ENCODE measurements at places on chromosomes 16 and 17.

GRCh38 chr16:19527161-19527560 is 3.4 kb downstream of the CCP110 start:
- no peak for DNase-seq

- DNase-seq = no peak
Measured at GRCh38 chr16:64919929-64920607, 201.8 kb downstream of the CDH11 start.

GRCh38 chr17:8563024-8563776 is 67.3 kb downstream of the MYH10 start:
- no peak for DNase-seq

DNA sequence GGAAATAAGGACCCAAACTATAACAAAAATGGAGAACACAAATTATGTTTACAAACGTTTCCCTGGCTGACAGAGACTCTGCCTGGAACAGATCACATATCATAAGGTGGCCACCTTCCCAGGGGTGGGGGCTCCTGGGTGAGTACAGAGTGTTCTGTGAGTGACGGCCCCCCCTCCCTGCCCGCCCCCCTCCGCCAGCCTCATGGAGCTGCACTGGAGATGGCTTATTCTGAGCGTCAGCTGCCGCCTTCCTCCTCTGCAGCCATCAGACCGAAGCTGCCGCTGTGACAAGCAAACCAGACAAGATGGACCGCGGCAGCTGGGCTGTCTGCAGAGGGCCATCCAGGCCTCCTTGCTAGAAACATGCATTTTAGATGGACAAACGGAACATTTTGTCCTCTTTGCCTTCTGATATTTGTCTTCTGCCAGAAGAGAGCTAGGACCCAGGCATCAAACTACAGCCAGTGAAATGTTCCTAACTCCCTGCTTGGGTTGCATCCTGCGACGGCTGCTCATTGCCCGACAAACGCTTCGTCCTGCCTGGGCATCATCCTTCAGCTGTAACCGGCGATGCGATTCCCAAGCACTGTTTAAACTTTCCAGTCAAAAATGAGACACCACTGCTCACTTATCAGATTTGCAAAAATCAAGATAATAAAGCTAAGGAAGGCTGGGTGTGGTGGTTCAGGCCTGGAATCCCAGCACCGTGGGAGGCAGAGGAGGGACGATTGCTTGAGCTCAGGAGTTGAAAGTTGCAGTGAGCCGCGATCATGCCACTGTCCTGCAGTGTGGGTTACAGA is 15.3 kb upstream of the RPTOR start:
- DNase-seq = no peak

GRCh38 chr17:32315171-32315570 is 26.8 kb downstream of the C17orf75 start:
- no peak for DNase-seq

GRCh38 chr16:20781697-20782096 is 17.9 kb downstream of the ACSM3 start:
- no peak for DNase-seq

Data from putamen (tissue), 1 donor.